Left renal pelvis (tissue), 4 donors: ENCODE measurements at places on chromosomes 6 and 20.

DNA sequence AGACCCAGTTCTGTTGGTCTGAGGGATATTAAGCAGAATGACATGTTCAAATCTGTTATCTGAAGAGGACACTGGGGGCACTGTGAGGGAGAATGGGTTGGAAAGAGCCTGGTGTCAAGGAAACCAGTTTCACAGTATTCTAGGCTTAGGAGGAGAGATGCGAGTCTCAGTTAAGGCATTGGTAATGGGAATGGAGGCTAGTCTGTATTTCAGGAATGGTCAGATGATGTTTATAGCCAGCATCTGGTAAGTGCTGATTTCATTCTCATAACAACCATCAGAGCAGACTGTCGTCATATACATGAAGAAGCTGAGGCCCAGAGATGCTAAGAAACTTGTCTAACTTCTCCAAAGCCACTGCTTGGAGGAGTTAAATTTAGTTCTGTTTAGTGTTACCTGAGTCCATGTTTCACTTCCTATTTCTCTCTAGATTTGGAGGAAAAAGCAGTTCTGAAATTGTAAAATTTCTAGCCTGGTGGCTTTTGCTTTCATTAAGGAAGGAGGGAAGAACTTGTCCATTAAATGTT is 242.0 kb downstream of the ARID1B start:
- DNase-seq, result no peak

DNA sequence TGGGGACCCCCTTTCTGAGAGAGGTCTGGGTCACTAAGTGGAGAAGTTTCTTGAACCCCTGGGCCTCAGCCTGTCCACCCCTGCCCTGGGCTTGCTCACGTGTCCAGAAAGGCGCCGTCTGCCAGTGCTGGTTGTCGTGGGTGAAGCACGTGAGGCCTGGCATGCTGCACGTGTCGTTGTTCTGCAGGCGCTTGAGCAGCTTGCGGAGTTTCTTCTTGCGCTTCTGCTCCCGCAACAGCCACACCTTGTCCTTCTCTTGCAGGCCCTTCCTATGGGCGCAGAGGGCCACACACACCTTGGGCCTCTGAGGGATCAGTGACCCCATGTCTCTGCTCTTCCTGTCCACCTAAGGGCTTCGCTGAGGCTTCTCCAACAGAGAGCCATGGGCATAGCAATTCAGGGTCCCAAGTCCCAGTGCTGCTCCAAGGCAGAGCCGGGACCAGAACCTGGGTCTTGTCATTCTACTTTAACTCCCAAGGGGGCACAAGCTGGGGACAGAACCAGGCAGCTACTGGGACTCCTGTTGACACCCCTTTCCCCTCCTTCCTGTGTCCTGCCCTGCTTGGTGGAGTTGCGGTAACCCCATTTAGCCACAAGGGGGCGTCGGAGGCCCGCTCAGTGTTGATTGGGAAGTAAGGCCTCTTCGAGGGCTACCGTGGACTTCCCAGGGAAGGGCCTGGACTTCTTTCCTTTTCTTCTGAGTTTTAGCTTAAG is 121.8 kb downstream of the SULF2 start:
- peak; percentile 58 for DNase-seq

DNA sequence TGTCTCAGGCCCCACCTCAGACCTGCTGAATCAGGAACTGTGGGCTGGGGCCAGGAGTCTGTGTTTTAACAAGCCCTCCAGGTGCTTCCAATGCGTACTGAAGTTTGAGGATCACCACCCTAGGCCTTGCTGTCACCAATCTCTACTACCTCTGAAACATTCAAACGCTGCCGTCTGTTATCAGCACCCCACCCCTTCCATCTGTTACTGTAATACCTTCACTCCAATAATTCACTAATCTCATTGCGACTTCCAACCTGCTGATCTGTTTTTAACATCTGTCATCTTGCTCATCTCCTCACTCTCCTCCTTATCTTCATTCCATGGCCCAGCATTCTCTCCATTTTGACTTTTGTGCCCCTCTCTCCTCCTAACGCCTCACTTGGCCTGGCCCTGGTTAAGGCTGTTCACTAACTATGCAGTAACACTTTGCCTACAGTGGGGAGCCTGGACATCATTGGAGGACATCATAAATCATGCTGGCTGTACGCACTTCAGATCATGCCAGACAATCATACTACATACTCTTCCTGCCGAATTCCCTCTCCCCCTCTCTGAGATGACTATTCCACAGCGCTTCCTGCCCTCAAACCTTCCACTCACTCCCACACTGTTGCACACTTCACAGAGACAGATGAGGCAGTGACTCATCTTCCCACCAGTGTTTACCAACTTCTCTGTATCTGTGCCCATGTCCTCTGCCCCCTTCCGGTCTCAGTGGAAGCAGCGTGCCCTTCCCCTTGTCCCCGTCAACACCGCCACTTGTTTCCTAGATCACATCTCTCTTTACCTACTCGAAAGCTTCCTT is 3.0 kb upstream of the GUCA1B start:
- no peak for DNase-seq

GRCh38 chr20:59584278-59584925 is 19.9 kb upstream of the PHACTR3 start:
- DNase-seq, result no peak

DNA sequence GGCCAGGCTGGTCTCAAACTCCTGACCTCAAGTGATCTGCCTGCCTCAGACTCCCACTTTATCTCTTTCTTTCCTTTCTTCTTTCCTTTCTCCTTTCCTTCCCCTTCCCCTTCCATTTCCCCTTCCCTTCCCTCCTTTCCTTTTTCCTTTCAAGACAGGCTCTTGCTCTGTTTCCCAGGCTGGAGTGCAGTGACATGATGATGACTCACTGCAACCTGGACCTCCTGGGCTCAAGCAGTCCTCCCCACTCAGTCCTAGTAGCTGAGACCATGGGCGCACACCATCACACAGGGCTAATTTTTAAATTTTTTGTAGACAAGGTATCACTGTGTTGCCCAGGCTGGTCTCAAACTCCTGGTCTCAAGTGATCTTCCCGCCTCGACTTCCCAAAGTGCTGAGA is 377.6 kb upstream of the ZFP64 start:
- no peak for DNase-seq

DNA sequence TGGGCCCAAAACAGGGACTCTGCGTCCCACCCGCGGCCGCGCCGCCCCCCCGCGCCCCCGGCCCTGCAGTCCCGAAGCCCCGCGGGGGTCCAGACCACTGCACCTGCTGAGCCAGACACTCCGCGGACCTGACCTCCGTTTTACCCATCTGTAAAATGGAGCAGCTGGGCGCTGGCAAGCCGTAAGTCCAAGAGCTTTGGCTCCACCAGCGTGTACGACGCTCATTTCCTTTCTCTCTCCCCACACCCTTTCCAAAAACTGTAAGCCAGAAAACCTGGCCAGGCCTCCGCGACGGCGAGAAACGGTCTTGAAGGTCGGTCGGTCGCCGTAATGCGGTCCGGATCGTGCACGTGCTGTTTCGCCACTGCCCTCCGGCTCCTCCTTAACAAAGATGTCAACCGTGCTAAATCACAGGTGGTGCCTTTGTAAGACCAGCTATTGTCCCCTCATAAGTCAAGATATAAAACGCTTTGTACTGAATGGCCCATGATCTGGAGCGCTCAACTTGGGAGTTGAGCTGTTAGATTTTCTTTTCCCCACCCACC is 7.8 kb upstream of the NR2E1 start:
- no peak for DNase-seq

- no peak for DNase-seq
These were observed 612 bp downstream of the ADAT2 start for GRCh38 chr6:143449714-143450452.

GRCh38 chr6:41159415-41160082 is 3.4 kb downstream of the TREM2 start:
- DNase-seq, result no peak

GRCh38 chr20:52681288-52681687 is 290.9 kb upstream of the TSHZ2 start:
- no peak for DNase-seq

- peak; percentile 32 for DNase-seq
These were observed at the start of gene FBXO9 for GRCh38 chr6:53065266-53066076. TSS of gene FBXO9 (plus strand) at chr6:53065404. CDS start at chr6:53065790, 386 bp downstream.

DNA sequence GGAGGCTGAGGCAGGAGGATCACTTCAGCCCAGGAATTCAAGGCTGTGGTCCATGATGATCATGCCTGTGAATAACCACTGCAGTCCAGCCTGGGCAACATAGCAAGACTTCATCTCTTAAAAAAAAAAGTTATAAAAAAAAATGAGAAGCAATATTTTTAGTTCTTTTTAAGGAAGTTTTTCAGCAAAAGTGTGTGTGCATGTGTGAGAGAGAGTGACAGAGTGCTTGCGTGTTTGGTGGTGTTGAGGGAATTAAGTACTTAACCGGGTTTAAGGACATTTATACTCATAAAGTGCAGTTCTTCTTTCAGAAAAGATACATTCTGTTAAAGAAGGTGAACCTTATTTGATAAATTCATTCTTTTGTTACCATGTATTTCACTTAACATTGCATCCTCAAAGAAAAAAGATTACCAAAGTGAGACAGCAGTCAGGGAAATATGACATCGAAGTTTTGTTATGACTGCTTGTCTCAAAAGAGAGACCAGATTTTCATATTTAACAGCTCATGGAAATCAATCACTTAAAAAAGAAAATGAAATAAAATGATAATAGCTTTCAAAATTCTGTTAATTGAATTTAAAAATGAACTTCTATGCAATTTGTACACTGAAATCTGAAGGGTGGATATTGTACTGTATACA is 254.7 kb downstream of the ARHGAP18 start:
- no peak for DNase-seq

- DNase-seq, result no peak
These were observed 42.9 kb downstream of the STX11 start for GRCh38 chr6:144193181-144193580.

- no peak for DNase-seq
These were observed 46.4 kb upstream of the CHD6 start for GRCh38 chr20:41664584-41664983.

- DNase-seq, result no peak
These were observed 715.6 kb upstream of the ID4 start for GRCh38 chr6:19121521-19121920.

DNA sequence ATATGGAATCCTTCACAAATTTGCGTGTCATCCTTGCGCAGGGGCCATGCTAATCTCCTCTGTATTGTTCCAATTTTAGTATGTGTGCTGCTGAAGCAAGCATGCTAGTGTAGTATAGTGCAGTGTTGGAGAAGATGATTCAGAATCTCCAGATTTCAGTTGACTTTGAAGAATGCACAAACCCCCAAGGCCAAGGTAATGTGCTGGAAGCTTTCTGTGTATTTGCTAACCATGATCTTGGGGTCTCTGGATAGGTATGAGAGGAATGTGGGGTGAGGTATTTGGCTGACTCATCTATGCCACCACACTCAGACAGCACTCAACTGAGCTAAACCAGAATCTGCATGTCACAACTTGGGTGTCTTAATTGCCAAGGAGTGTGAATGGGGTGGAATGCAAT is 42.6 kb upstream of the DEK start:
- no peak for DNase-seq

GRCh38 chr6:20866935-20867703 is 332.9 kb downstream of the CDKAL1 start:
- no peak for DNase-seq

DNA sequence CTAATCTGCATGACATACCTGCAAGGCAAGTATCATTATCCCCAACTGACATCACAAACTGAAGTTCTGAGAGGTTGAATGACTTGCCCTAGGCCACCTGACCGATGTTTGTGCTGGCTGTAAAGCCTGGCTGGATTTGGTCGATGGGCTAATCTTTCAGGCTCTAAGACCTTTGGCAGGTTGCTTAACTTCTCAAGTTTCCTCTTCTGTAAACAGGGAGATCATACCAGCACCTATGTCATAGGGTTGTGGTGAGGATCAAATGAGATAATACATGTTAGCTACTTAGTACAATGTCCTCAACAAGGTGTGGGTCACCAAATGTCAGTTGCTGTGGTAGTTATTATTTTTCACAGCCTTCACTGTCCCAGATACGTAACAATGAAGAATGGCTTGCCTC is 14.2 kb downstream of the ANKRD66 start:
- DNase-seq, result no peak

DNA sequence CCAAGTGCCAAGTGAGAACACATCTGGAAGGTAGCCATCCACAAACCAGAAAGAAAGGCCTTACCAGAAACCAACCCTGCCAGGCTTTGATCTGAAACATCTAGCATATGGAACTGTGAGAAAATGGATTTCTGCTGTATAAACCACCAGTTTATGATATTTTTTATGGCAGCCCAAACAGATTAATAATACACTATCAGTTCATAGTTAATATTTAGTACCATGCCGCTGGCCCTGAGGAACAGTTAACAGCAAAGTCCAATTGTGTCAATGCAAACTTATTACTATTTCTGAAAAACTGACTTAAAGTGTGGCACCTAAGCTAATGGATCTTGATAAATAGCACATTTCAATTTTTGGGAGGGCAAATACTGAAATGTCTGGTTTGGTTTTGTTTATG is 35.4 kb upstream of the PRSS35 start:
- no peak for DNase-seq

GRCh38 chr6:168916576-168917211 is 337.0 kb downstream of the THBS2 start:
- DNase-seq, result no peak

DNA sequence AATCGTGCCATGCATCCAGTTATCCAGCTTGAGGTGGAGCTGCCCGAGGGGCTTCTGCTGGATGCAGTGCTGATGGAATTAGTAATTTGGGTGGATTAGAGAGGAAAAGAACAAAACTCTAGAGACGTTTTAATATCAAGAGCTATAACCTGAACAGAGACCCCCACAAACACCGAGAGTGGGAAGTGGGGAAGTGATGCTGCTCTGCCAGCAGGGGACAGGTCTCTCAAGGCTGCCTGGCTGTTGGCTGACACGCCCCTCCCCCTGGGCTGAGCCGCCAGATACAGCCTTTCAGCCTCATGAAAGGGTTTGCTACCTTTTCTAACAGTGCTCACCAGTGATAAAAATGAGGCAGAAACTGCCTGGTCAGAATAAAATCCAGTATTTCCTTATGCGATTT is 9.6 kb downstream of the LEMD2 start:
- DNase-seq, result no peak

DNA sequence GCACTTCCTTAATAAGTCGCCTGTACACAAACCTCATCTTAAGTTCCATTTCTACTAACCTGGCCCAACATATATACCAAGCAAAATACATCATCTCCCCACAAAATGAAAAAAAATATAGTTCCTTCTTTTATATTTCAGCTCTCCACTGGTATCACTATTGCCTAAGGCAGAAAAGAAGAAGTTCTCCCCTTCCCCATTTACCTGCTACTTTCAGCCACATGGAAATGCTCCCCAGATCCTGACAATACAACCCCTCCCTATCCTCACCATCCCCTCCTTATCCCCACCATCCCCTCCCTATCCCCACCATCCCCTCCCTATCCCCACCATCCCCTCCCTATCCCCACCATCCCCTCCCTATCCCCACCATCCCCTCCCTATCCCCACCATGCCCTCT is 175.7 kb downstream of the LINC00237 start:
- DNase-seq, result no peak

- no peak for DNase-seq
These were observed 14.2 kb downstream of the SLC17A2 start for GRCh38 chr6:25916330-25916729.

DNA sequence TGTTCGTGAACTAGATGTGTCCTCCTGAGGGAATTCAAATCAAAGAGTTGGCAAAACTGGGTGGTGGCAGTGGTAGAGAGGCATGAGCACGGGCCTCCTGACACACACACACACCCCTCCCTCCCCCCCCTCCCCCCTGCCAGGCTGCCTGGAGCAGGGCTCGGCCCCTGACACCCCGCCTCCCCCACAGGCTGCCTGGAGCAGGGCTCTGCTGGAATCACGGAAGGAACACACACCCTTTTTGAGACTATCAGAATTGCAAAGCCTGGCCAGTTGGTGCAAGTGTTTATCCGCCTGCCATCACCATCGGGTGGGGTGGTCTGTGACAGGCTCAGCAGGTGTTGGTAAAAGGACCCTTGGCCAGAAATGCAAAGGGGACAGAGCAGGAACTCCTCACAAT is 59.0 kb downstream of the FAM120B start:
- no peak for DNase-seq
